ENCODE measurements at places on chromosomes 2 and 18.

GRCh38 chr2:185967335-185967734 is 228.7 kb downstream of the FSIP2 start:
- DNase-seq = no peak

DNA sequence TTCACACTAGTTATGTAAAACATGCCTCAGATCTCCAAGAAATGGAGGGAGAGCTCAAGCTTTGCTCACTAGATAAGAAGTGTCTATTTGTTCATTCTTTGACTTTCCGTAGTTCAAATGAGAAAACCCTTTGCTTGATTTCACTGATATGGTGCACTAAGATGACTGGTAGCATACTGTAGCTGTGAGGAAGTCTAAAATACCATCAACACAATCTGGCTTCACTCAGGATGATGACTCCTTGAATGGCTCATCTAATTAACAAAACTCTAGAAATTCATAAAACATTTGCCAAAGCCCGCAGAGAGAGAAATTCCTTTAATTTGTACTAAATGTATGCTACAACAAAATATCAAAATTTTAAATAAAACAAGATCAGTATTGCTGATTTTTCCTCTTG is 152.8 kb upstream of the STK17B start:
- no peak for DNase-seq

DNA sequence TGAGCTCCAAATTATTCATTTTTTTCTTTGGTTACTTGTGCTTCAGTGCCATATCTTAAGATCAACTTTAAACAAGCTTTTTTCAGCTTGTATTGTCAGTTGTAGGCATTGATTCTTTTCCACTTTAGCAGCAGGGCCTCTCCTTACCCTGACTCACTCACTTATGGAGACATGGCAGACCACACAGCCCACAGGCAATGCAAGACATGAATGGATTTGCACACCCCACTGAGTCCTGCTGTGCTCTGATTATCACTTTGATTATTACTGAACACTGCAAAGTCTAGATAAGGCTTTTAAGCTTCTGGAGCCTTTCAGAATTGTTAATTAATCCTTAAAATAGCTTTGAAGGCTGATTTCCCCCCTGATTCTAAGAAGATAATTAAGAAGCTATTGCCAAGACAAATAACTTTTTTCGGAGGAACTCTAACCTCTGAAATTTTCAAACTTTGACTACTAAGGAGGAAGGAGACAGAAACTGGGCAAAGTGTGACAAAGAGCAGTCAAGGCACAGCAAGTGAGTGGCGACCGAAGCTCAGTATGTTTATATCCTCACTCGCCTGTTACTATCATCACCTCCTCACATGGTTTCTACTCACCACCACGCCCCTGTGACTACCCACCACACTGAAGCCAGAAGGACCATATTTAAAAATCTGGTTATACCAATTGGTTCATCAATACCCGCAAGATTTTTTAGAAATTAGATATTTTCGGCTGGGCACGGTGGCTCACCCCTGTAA is 43.3 kb downstream of the CACNB4 start:
- no peak for DNase-seq

- DNase-seq = no peak
Measured at GRCh38 chr18:471716-472115, 28.8 kb downstream of the COLEC12 start.

- no peak for DNase-seq
Measured at GRCh38 chr2:133712369-133712768, 144.1 kb upstream of the NCKAP5 start.
